Cortex of kidney (tissue), 1 donor: ENCODE measurements at places on chromosomes 6 and 20.

DNA sequence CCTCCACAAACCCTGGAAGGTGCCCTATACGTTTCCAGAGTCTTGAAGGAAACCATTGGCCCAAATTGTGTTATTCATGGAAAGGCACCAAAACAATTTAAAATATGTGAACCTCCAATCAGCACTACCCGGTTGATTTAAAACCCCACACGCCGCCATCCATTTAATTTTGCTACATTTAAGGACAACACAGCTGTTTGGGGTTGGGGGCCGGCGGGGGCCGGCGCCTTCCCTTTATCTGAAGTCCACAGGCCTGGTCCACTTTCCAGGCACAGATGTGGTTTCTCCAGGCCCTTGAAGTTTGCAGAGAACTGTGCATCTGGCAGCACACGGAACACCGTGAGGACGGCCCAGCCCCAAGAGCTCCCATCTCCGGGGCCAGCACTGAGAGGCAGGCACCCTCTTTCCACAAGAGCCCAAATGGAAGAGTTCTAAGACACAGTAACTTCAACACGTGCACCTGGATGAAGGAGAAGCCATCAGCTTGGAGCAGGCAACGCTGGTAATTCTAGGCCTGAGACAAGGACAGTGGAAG lies 16.8 kb upstream of the FRMD1 start:
- no peak for DNase-seq

DNA sequence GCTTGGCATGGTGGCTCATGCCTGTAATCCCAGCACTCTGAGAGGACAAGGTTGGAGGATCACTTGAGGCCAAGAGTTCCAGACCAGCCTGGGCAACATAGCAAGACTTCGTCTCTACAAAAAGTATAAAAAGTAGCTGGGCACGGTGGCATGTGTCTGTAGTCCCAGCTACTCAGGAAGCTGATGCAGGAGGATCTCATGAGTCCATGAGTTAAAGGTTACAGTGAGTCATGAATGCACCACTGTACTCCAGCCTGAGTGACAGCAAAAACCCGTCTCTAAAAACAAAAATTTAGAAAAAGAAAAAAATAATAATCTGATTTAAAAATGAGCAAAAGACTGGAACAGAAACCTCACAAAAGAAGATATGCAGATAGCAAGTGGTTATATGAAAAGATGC lies 279.7 kb downstream of the RNGTT start:
- no peak for DNase-seq

DNA sequence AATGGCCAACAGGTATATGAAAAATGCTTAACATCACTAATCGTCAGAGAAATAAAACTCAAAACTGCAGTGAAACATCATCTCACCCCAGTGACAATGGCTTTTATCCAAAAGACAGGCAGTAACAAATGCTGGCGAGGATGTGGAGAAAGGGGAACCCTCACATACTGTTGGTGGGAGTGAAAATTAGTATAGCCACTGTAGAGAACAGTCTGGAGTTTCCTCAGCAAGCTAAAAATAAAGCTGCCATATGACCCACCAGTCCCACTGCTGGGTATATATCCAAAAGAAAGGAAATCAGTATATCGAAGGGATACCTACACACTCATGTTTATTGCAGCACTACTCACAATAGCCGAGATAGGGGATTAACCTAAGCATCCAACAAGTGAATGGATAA lies 23.4 kb upstream of the INSM1 start:
- no peak for DNase-seq

DNA sequence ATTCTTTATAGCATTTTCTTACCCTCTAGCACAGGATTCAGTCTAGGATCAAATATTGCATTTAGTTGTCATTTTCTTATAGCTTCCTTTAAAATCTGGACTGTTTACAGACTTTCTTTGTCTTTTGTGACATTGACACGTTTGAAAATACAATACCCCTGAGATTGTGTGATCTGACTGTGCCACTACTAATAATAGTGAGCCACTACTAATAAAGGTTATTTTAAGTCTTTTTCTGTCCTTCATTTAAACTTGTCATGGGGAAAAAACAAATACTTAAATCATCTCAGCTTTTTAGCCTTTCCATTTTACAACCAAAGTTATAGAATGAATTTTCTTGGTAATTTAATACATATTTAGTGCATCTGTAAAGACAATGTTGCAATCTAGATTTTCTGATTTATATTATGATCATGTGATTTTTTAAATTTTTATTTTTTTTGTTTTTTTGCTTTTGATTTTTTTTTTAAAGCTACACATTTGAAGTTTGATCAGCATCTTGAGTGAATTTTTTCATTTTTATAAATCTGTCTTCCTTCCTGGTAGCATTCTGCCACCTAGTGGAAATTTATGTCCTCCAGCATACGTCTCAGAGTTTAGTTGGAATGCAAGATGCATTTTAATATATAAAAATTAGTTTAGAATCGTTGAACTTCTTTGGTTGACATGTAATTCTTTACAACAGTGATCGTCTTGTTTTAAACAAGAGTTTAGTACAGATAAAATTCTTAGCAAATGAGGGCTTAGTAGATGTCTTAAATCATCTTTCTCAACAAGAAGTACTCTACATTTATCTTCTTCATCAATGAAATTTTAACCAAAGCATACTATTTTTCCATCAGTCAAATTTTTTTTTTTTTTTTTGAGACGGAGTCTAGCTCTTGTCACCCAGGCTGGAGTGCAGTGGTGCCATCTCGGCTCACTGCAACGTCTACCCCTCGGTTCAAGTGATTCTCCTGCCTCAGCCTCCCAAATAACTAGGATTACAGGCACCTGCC lies 119.4 kb downstream of the NCOA3 start:
- no peak for DNase-seq

DNA sequence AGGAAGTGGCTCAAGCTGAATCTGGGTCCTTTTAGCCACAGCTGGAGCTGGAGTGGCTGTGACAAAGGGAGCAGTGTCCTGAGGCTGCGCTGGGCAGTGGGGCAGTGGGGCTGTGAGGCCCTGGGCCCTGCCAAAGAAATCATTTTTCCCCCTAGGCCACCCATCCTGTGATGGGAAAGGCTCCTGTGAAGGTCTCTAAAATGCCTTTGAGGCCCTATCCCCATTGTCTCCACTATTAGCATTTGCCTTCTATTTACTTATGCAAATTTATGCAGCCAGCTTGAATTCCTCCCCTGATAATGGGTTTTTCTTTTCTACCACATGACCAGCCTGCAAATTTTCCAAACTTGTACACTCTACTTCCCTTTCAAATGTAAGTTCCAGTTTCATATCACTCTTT lies 539.2 kb downstream of the MEI4 start:
- DNase-seq = no peak

DNA sequence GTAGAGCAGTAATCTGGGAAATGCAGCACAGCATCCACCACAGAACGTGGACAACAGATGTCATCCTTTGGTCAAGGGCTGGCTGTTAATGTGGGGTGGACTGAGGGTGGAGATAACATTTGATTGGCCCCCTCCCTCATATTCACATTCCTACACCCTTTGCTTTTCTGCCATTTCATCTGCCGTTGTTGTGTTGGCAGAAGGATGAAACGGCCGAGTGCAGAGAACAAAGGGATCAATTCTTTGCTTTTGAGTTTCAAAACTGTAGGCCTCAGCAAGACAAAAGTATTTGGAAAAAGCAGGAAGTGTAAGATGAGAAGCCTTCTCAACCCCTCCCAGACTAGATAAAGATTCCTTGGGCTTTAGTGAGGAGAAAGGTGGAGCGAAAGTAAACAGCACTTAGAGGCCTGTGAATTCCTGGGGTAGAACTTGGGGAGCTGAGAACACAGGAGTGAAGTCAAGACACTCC lies 74.2 kb upstream of the PHIP start:
- DNase-seq = no peak

- no peak for DNase-seq
Measured at GRCh38 chr6:4130357-4130987, 4.9 kb downstream of the ECI2 start.

- DNase-seq = no peak
Measured at GRCh38 chr6:56003616-56004015, 128.2 kb upstream of the BMP5 start.

GRCh38 chr20:10610251-10610650 lies 63.5 kb downstream of the JAG1 start:
- no peak for DNase-seq

DNA sequence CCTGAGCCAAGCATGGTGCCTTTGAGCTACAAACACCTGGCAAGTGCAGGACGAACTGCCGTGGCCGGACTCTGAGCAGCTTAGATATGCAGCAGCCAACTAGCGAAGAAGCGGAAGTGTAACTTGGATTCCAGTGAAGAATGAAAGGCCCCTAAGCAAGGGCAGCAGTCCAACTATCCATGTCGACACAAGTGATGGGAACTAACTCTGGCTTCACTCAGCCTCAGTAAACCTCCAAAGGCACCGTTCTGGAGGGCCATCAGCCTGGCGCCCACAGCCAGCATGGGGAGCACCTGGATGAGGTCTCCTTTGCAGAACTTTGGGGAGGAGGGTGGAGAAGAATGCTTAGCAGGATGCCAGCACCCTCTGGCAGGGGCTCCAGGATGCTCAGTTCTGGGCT lies 78.4 kb upstream of the MLN start:
- DNase-seq = no peak

- no peak for DNase-seq
Measured at GRCh38 chr6:136464874-136465273, 85.3 kb downstream of the MAP7 start.

DNA sequence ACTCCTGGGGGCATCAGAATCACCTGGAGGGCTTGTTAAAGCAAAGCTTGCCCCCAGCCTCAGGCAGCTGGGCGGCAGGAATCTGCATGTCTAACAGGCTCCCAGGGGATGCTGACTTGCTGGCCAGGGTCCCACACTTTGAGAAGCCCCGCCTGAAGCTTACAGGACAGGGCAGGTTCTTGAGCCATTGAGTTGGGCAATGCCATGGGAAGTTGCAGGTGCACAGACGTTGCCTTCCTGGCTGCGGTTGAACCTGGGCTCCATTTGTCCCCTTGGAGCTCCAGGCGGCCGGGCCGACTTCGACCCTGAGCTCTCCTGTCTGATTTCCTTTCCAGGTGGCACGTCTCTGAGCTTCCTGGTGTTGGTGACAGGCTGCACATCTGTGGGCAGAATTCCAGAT lies 46.8 kb downstream of the SYNJ2 start:
- no peak for DNase-seq

- no peak for DNase-seq
Measured at GRCh38 chr20:40449974-40450616, 238.9 kb downstream of the MAFB start.

GRCh38 chr6:88360203-88360797 lies 194.2 kb upstream of the CNR1 start:
- no peak for DNase-seq

- no peak for DNase-seq
Measured at GRCh38 chr20:59923514-59923913, 9.9 kb downstream of the SYCP2 start.

GRCh38 chr20:35600993-35601973 lies 14.3 kb upstream of the SPAG4 start:
- DNase-seq = no peak

DNA sequence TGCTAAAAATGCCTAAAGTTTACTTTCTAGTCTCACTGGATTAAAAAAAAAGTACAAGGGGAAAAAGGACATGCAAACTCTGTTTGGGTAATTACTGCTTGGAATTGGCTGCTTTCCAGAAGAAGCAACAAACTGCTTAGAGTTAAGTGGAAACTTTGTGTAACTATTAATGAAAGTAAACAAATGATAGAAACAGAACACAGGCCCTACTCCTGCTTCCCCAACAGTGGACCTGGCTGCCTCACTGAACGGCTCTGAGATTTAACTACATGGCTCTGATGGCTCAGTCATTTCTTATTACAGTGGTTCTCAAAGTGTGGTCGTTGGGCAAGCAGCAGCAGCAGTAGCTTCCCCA lies 108.5 kb downstream of the MAN1A1 start:
- DNase-seq = no peak

DNA sequence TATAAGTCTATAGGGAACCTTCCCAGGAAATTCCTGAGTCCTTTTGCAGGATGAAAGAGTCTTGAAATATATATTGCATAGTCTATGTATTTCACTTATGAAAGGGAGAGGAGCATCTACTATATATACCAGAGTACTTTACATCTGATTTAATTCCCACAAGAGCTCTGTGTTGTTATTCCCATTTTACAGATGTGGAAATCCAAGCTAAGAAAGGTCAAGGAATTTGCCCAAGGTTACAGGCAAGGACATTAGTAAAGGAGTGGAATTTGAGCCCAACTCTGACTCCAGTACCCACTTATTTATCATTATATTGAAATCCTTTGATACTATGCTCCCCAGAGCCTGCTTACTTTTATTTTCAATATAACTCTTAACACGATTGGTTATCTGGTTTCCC lies 2.6 kb downstream of the SESN1 start:
- DNase-seq = no peak

DNA sequence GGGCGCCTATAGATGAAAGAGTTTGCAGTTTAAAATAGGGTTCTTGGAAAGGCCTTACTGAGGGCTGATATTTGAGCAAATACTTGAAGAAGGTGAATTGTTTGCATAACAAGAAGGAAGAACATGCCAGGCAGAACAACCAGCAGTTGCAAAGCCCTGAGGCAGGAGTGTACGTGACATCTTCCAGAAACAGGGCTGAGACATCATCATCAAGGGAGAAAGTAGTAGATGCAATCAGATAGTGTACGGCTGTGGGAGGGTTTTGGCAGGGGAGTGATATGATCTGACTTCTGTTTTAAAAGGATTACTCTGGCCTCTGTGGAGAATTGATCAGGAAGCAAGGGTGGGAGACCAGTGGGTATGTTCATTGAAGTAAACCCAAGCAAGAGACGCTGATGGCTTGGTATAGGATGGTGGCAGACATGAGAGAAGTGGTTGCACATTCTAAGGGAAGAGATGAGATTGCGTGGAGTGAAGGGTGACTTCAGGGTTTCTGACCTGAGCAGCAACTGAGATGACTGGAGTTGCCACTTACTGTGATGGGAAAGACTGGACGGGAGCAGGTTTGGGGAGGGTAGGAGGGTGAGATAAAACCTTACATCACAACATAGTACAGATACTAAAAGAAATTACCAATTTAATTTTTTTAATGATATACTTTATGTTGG lies 28.8 kb downstream of the RIOK1 start:
- no peak for DNase-seq

GRCh38 chr6:151733680-151734320 lies 73.7 kb upstream of the ESR1 start:
- no peak for DNase-seq
